ENCODE measurements at places on chromosomes 3 and 15.

DNA sequence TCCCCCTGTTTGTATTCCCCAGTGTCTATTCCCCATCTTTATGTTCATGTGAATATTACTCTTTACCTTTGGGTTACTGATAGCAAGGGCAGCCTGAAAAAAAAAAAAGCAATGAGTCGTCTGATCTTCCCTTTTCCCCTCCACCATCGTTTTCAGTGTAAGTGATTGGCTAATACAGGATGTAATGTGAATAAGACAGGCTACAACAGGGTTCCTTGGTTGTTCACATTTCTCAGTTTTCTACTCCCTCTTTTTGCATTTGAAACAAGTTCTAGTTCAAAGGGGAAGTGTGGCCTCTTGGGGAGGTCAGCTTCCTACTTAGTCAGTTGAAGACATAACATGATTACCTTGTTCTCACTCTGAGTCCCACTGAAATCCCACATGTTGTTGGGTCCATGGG, 278.0 kb upstream of the TRIM42 start:
- DNase-seq = no peak

- no peak for DNase-seq
These were observed 68.6 kb downstream of the CDC25A start for GRCh38 chr3:48119505-48120193.

DNA sequence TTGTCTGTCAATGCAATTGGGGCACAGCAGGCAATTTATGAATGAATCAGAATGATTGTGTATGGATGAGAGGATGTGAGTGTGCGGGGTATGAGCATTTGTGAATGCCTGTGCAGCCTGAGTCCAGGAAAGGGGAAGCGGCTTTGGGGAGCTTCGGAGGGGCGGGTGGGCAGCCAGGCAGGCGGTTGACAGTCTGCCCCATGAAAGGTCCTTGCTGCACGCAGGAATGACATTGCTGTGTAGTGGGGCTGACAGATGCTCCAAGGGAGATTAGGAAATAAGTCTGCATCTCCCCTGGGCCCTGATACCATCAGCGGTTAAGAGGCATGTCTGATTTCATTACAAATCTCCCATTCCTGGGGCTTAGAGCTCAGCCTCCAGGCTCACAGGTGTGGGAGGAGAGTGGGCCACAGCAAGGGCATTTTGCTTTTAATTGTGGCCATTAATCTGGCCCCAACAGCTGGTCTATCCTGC, 26.4 kb upstream of the TSPAN3 start:
- no peak for DNase-seq

GRCh38 chr3:42081838-42082473, 9.2 kb upstream of the TRAK1 start:
- no peak for DNase-seq

- no peak for DNase-seq
These were observed 63.3 kb downstream of the ZNF106 start for GRCh38 chr15:42427429-42428223.

GRCh38 chr3:193134856-193135255, 106.2 kb upstream of the PLAAT1 start:
- no peak for DNase-seq

DNA sequence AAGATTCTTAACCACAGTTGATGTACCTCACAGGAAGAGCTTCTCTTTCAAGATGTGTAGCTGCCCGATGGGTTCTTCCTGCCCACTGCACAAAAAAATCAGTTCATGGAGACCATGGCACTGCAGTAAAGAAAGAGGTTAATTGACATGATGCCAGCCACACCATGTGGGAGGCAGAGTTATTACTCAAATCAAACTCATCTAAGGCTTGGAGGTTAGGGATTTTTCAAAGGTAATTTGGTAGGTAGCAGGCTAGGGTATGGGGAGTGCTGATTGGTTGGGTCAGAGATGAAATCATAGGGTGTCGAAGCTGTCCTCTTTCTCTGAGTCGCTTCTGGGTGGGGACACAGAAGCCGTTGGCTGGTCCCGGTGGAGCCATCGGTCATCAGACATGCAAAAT, 57.4 kb upstream of the BDH1 start:
- DNase-seq = peak; percentile 36

GRCh38 chr3:38121451-38121831, 15.5 kb downstream of the ACAA1 start:
- DNase-seq = no peak

GRCh38 chr3:2261747-2262146, 163.1 kb downstream of the CNTN4 start:
- no peak for DNase-seq

GRCh38 chr3:133159498-133160475, 121.6 kb downstream of the TMEM108 start:
- DNase-seq = no peak

- no peak for DNase-seq
These were observed 59.7 kb downstream of the GHSR start for GRCh38 chr3:172388412-172389078.

DNA sequence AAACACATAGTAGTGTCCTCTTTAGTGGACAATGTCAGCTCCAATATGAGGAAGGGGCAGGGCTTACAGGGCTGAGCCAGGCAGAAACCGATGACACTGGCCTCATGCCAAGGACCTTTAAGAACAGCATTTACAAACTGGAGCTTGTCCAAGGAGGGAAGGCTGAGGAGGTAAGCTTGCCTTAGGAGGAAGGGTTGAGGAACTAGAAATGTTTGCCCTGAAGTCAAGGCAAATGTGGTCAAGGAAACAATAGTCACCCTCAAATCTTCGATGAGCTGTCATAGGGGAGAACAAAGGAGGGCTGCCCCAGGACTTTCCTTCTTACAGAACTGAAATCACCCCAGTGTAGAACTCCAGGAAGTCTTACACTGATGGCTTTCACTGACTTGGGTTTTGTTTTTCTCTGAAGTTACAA, 136.4 kb downstream of the LIPC start:
- no peak for DNase-seq

DNA sequence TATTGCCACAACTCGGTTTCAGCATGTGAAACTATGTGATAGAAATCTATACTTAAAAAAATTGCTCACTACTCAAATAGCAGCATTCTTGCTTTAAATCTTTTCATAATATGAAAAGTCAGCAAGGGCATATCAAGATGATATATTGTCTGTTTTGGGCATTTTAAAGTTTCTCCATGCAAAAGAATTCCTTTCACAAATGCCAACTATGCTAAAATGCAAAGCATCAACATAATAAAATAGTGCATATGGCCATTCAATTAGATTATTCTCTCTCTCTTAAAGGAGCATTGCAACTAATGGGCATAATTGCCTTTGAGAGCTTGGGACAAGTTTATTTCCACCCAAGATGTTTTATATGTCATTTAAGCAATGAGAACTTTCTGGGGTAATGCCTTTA, 475.1 kb downstream of the ZPLD1 start:
- no peak for DNase-seq

- DNase-seq = no peak
These were observed 47.0 kb upstream of the ATOSA start for GRCh38 chr15:52726195-52726594.

GRCh38 chr3:153042088-153042487, 119.9 kb upstream of the RAP2B start:
- DNase-seq = no peak

GRCh38 chr15:42080186-42080918, 14.0 kb downstream of the PLA2G4D start:
- no peak for DNase-seq

- DNase-seq = no peak
These were observed 135.0 kb downstream of the TJP1 start for GRCh38 chr15:29687204-29687815.

- no peak for DNase-seq
These were observed 184.9 kb downstream of the SOX2 start for GRCh38 chr3:181896605-181897004.

DNA sequence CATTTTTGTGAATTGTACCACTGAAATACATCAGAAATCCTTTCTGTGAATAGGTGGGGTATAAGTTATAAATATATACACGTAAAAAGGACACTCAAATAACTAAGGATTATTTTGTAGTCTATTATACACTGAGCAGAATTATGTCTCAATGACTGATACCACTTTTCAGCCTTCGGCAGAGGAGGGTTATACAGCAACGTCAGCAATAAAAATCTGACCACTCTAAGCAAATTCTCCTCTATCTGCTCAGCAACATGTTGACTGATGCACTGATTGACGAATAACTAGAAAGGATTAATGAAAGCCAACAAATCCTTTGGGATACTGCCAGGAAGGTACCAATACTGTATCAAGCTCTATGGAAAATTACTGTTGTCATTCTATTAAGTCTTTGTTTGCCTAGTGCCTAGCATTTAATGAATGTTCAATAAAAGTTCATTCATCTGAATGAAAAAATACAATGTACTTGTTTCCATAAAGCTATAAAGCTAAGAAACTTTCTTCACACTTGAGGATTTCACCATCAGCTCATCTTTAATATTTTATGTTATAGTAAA, 5.2 kb downstream of the ARPP19 start:
- DNase-seq = no peak

DNA sequence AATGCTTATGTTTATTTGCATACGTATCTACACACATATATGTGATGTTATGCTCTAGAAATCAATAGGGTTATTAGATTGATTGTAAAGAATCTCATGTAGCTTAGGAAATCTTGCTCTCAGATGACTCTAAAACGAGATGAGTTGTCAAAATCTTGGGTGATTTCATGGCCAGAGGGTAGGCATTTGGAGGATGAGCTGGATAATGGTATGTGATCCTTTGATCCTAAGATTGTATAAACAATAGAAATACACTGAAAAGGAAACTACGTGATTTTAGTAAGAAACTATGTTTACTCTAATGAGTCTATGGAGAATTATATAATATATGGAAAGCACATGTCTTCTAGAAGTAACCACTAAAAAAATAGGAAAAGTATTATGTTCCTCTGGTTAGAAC, 676.6 kb downstream of the NSUN3 start:
- DNase-seq = no peak

All from T follicular helper cell (primary cell).